ENCODE measurements at places on chromosomes 13 and 19. TPM values are rescaled to one million over a fixed set of nuclear protein-coding genes. Genes with fewer than 3 reads are reported as not detected.

- no peak for DNase-seq
Observed at GRCh38 chr13:59413126-59413525, 750.6 kb downstream of the DIAPH3 start.

GRCh38 chr13:51221108-51221507 lies 1.1 kb upstream of the FAM124A start:
- DNase-seq: no peak

DNA sequence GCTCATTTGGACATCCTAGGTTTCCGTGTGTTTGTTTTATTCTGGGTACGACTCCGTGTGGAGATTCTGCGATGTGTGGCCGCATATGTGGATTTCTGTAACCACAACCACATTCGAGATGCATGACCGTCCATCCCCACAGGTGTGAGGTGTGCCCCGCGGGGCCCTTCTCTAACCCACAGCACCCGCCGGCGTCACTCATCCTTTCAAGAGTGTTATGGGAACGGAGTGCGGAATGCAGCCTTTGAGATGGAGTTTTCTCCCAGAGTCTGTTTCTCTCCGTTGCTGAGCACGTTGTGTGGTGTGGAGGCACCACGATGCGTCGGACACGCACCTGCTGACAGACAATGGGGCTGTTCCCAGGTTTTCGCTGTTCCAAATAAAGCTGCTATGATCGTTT lies 40.0 kb downstream of the C13orf46 start:
- no peak for DNase-seq

DNA sequence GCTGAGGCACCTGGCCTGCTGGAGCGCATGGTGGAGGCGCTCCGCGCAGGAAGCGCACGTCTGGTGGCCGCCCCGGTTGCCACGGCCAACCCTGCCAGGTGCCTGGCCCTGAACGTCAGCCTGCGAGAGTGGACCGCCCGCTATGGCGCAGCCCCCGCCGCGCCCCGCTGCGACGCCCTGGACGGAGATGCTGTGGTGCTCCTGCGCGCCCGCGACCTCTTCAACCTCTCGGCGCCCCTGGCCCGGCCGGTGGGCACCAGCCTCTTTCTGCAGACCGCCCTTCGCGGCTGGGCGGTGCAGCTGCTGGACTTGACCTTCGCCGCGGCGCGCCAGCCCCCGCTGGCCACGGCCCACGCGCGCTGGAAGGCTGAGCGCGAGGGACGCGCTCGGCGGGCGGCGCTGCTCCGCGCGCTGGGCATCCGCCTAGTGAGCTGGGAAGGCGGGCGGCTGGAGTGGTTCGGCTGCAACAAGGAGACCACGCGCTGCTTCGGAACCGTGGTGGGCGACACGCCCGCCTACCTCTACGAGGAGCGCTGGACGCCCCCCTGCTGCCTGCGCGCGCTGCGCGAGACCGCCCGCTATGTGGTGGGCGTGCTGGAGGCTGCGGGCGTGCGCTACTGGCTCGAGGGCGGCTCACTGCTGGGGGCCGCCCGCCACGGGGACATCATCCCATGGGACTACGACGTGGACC lies 9.7 kb upstream of the STRN4 start:
- no peak for DNase-seq

The ZNF729 gene
- polyA plus RNA-seq: not detected

The PNMA8A gene
- 9.7 TPM for polyA plus RNA-seq
